ENCODE measurements at places on chromosomes 3 and 15. TPM values are rescaled to one million over a fixed set of nuclear protein-coding genes. Genes with fewer than 3 reads are reported as not detected.

The LXN gene
- 14.1 TPM for total RNA-seq

The MGLL gene
- total RNA-seq = 16.9 TPM

The HES1 gene
- total RNA-seq = 1.6 TPM

The P2RY12 gene
- not detected for total RNA-seq

The FBXL2 gene
- total RNA-seq = 18.9 TPM

The ESYT3 gene
- total RNA-seq = 8.5 TPM

The POLQ gene
- total RNA-seq = 2.4 TPM

The TMIE gene
- 0.22 TPM for total RNA-seq

The CCR3 gene
- total RNA-seq = 0.33 TPM

The STOML1 gene
- total RNA-seq = 8.6 TPM

The SPRED1 gene
- total RNA-seq = 5.9 TPM

The GCHFR gene
- total RNA-seq = 5.5 TPM

The ACVR2B gene
- 7.0 TPM for total RNA-seq

The GPR87 gene
- 27.1 TPM for total RNA-seq

The SLC12A1 gene
- not detected for total RNA-seq

The LMCD1 gene
- 540 TPM for total RNA-seq

The NR1I2 gene
- not detected for total RNA-seq

The COL6A5 gene
- total RNA-seq = not detected

The CFAP20DC gene
- 2.0 TPM for total RNA-seq

The ZPLD1 gene
- total RNA-seq = not detected

The IQCF2 gene
- not detected for total RNA-seq

The IL1RAP gene
- 7.9 TPM for total RNA-seq

The AHSG gene
- not detected for total RNA-seq

The NOX5 gene
- total RNA-seq = 0.22 TPM

The USF3 gene
- total RNA-seq = 12.7 TPM

The GOLGA8O gene
- total RNA-seq = 0.43 TPM

The CYP1A2 gene
- total RNA-seq = not detected

The PCSK6 gene
- total RNA-seq = 5.5 TPM

The ARPP19 gene
- 74.2 TPM for total RNA-seq

The TMEM115 gene
- total RNA-seq = 66.7 TPM

The GREM1 gene
- total RNA-seq = 0.65 TPM

The CADPS gene
- total RNA-seq = not detected

The KBTBD8 gene
- 2.4 TPM for total RNA-seq

The ZKSCAN7 gene
- total RNA-seq = 13.4 TPM

The LYZL4 gene
- total RNA-seq = 0.39 TPM

The WWTR1 gene
- total RNA-seq = 68.7 TPM
